Activated T-cell treated with anti-CD3 and anti-CD28 coated beads for 4 hours (primary cell): ENCODE measurements at places on chromosomes 16 and 17.

DNA sequence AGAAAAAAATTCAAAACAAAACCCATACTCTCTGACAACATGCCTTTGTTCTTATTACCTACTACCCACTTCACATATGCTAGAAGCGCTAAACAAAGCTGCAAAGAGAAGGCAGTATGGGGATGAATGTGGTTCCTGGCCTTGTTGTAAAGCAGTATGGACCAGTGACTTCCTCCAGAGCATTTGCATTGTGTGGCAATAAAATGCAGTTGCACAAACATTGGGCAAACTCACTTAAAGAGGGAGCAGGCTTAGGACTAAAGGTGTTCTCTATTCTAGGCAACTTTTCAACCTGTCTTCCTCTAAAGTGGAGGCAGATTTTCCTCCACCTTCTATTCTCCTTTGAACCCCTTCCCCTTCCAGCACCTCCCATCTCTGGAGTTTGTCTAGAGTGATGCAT, 17.1 kb downstream of the TMIGD1 start:
- no peak for DNase-seq

DNA sequence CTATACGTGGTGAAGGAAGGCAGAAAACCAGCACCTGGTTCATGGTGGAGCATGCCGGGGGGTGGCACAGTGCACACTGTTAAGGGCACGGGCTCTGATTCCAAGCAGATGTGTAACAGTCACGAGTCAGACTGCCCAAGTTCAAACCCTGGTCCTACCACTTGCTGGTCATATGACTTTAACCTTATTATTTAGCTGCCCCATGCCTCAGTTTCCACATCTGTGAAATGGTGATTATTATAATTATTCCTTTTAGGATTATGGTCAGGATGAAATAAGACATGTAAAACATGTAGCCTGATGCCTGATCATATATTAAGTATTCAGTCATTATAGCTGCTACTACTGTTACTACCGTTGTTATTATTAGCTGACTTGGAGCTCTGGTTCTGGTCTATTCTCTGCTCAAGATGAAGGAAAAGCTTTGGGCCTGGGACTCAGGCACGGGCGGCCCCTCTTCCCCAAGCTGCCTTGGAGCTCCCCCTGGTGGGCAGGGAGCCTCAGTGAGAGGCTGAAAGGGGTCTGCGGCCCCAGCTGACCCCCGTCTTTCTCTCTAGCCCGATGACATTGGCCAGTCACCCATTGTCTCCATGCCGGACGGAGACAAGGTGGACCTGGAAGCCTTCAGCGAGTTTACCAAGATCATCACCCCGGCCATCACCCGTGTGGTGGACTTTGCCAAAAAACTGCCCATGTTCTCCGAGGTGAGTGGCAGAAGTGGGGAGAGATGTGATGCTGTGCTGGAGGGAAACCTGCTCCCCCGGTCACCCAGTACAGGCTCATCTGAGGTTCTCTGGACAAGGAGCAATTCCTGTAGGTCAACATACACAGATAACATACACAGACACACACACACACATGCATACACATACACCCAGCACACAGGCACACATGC, 14.0 kb downstream of the NR1D1 start:
- DNase-seq = peak; percentile 56

GRCh38 chr17:43350888-43351361, 47.9 kb upstream of the ARL4D start:
- no peak for DNase-seq

- no peak for DNase-seq
These were observed 118.6 kb downstream of the PRKCA start for GRCh38 chr17:66420961-66421371.

- DNase-seq = no peak
These were observed 170.3 kb downstream of the SLC39A11 start for GRCh38 chr17:72922219-72922618.

- peak; percentile 14 for DNase-seq
These were observed 190.3 kb downstream of the RBFOX3 start for GRCh38 chr17:79420318-79421243.

GRCh38 chr17:81924557-81925532, 2.7 kb downstream of the MAFG start:
- DNase-seq = no peak
